Activated CD8-positive, alpha-beta memory T cell treated with anti-CD3 and anti-CD28 coated beads for 4 hours (primary cell): ENCODE measurements at places on chromosomes 12 and 14.

DNA sequence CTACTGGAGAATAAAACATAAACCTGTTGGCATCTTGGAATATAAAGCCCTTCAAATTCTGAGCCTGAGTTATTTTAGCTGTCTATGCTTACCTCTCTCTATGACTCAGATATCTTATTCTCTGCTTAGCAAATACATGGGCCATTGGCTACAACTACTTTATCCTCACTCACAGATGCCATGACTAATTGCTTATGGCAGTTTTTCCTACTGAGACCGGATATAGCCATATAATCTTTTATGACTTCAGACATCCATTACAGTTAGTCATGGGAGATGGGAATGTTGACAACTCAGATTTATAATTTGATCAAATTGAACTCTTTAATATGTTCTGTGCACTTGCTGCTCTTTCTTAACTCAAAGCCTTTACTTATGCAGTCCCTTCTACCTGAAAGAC lies 502.4 kb upstream of the ATP2B1 start:
- DNase-seq, result no peak

- no peak for DNase-seq
Measured at GRCh38 chr12:101690544-101691098, 6.8 kb upstream of the CHPT1 start.

DNA sequence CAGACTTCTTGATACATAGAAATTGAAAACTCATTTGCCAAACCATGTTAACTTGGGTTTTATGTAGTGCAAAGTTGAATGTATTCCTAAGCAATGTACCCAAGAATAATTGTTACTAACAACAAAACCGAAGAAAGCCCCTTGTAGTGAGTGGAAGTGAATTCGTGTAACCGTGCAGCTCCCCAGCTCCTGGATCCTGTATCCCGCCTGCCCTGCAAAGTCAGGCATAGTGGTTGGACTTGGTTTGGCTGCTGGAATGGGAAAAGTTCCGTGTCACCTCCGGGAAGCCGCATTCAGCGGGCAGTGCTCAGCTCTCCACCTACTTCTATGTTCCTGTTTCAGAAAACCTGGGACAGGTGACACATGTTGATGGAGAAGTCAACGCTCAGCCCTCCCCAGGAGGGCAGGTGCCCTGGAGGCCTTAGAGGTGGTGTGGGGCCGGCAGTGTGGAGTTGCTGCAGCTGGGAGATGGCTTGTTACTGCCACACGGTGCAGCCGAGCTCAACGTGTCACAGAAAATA lies 29.2 kb upstream of the C14orf180 start:
- DNase-seq, result no peak

GRCh38 chr12:50825372-50825838 lies 17.3 kb upstream of the TMPRSS12 start:
- DNase-seq, result no peak

- DNase-seq, result no peak
Measured at GRCh38 chr12:9106067-9106466, 9.7 kb downstream of the A2M start.

DNA sequence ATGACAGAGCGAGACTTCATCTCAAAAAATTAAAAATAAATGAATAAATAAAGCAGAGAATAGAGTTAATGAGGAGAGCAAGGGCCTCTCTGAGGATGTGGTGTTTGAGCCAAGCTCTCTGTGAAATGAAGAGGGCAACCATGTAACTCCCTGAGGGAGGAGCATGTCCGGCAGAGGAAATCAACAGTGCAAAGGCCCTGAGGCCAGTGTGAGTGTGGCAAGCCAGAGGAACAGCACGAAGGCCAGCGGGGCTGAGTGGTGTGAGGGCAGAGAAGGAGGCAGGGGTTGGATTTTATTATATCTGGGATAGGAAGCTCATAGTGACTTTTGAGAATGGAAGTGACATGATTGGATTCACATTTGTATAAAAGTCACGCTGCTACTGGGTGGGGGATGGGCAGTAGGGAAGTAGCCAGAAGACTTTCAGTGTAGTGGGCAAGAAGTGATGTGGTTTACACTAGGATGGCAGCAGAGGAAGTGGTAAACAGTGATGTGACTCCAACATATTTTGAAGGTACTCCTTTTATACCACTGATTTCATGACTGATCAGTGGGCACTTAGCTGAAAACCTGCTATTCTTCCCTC lies 10.3 kb upstream of the LRP1-AS start:
- DNase-seq, result no peak

DNA sequence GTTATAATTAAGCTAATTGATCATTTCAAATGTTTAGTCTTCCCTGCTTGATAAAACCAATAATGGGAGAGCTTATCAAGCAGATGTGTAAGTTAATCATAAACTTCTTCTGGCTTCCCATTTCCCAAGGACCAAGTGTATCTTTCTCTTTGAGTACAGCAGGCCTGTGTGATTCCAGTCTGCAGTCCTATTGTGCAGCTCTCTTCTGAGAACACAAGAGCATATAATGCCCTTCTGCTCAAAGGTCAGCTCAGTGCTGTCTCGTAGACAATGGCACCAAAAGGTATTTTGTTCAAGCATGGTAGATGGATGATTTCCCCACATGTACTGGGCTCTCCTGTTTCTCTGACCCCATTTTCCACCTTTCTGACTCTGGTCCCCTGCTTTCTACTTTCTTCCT lies 101.8 kb upstream of the DYRK2 start:
- no peak for DNase-seq

DNA sequence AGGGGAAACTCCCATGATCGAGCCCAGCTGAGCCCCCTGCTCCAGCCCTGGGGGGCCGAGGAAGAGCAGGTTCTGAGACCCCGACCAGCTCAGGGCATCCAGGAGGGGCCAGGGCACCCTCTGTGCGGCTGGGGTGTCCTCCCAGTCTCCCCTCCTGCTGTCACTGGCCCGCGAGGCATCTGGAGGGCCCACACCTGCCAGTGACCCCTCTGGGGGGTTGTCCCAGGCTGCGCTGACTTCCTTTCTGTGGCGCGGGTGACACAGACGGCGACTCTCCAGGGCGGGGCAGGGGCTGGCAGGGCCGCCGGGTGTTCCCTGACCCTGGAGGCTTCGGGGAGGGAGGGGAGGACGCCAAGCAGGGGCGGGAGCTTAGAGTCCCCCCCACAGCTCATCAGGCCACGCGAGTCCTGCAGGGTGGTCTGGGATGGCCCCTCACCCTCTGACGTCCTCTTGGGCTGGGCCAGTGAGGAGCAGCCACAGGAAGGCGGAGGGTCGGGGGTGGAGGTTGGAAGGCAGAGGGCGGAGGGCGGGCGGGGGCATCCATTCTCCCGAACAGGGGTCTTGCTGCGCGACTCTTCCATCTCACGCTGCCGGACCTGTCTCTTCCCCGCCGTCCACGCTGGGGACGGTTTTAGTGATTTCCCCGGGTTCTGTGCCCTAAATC lies 38.6 kb upstream of the FBRSL1 start:
- no peak for DNase-seq

GRCh38 chr12:93039062-93039461 lies 110.0 kb upstream of the EEA1 start:
- DNase-seq, result no peak

GRCh38 chr14:86124328-86124727 lies 594.4 kb downstream of the FLRT2 start:
- no peak for DNase-seq

DNA sequence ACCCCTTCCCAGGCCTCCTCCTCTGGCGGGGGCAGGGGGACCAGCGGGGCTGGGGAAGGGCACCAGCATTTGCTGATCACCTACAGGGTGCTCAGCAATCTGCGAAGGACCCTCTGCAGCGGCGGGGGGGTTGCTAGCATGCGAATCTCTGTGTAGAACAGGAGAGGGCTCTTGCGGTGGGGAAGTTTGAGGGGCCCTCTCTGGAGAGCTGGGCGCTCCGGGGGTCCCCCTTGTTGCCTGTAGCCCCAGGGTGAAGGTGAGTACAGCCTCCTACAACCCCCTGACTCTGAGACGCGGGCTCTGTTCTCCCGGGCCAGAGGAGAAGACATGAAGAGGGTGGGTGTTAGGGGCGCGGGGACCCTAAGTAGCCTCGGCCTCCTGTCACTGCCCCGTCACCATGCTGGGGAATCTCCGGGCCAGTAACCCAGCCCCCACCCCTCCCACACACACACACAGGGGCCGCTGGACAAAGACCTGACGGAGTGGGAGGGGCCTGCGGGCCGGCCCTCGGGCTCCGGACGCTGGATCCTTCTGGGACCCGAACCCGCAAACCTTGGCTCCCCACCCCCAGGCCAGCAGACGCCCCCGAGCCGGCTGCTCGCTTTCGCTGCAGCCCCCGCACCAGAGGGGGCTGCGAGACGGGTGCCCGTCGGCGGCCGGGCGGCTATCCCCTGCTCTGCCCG lies 734 bp downstream of the FIGNL2 start:
- DNase-seq, result no peak

- DNase-seq, result no peak
Measured at GRCh38 chr12:92796650-92797049, 93.9 kb downstream of the PLEKHG7 start.

DNA sequence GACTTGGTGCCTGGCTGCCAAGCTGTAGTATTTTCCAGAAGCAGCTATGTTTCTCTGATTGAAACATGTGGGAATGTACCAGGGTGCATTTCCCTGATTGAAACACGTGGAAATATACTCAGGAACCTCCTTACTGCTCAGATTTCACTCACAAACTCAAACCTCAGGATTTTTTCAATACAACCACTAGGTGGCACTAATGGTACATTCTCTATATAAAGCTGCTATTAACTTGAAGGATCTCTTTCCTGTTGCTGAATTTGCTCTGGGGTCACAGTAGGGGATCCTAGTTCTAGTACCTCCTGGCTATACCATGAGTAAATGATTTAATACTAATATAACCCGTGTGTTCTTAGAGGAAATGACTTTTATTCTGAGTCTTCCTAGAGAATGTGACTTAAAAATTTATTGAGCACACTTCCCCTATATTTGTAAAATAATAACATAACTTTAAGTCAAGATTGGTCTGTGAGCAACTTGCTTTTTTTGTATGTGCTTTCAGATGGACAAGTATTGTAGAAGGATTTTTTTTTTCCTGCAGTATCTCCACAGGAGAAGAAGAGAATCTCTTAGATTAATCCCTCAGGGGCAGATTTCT lies 173.8 kb upstream of the MIS18BP1 start:
- DNase-seq, result no peak

GRCh38 chr12:131176926-131177325 lies 223.2 kb downstream of the ADGRD1 start:
- no peak for DNase-seq

GRCh38 chr12:22691319-22691718 lies 66.3 kb downstream of the ETNK1 start:
- DNase-seq, result no peak

DNA sequence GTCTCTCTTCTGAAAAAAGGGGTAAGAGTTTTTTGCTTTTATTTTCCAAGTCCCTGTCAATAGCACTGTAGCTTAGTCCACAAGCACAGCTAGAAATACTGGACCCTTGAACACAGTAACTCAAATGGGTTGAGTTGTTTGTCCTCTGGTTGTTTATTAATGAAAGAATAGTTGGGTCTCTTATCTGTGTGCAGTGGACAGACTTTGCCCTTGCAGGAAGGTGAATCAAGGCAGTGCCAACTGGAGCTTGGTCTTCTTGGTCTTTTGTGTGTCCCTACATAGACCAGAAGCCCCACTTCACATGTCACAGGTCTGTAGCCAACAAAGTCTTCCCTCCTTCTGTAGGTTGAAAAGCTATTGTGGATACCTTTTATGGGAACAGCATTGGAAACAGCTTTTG lies 322.0 kb downstream of the AACS start:
- no peak for DNase-seq

- no peak for DNase-seq
Measured at GRCh38 chr12:51293696-51294095, 23.5 kb upstream of the SMAGP start.

DNA sequence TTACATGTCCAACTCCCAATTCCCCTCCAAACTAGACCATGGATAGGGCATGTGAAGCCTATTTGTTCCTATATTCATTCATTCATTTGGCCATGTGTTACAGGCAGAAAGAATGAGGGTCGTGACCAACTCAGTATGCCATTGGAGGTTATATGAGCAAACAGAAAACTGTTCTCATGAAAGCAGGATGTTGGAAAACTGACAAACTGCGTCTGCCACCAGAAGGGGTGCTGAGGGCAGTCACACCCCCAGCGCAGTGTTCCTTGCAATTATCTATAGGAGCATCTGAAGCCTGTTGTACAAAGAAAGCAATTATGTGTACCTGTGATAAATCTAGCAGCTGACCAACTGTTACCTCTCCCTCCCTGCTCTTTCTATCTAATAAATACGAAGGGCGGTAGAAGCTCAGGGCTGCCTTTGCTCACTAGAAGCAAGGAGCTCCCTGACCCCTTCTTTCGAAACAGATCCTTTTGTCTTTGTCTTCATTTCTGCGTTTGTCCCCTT lies 21.1 kb downstream of the ENTPD5 start:
- DNase-seq, result no peak

DNA sequence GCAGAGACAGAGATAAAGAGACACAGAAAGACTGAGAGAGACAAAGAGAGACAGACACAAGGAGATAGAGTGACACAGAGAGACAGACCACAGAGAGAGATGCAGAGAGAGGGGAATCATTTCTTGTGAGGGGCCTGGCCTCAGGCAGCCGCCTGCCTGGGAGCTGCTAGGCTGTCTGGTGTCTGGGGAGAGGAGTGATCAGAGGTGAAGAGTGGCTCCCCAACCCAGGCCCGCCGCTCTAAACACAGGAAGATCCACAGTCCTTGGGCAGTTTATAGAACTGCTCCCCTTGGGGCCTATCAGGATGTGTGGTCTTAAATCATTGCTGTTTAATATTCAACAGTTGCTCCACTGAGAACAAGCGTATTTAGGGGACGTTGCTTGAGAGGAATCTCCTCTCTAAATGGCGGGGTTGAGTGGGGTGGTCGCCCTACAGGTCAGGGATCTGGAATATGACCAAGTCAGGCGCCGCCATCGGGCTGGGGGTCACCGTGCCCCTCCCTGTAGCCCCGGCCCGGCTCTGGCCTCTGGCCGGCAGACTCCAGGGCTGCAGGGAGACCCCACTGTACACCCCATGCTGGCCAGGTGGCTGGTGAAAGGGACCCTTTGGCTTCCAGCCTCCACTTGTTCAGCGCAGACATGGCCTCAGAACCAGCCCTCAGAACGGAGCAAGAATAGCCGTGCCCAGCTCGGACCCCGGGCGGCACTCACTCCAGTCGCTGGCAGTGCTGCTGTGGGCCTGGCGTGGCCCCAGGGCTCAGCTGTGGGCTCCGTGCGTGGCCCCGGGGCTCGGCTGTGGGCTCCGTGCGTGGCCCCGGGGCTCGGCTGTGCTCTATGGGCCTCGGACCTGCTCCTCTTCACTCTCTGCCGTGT lies 89.4 kb downstream of the GALNT9 start:
- DNase-seq, result no peak

DNA sequence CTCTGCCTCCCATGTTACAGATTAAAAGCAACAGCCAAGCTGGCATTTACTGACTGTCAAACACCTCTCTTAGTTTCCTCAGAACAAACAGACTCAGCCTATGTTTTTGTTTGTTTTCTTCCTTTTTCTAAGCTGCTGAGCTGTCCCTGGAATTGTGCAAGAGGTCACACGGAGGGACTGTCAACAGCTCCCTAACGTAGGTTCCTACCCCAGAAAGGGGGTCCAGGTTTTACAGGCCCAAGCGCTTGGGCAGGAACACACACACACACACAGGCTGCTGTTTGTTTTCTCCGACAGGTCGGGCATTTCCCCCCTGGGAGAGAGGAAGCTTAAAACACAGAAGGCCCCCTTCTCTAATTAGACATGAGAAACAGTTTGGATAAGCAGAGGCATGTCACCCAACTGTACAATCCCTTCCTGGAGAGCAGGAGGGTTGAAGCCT lies 739.6 kb upstream of the TBX3 start:
- no peak for DNase-seq

GRCh38 chr12:45970391-45970790 lies 20.0 kb downstream of the SCAF11 start:
- no peak for DNase-seq

- no peak for DNase-seq
Measured at GRCh38 chr12:124848621-124849380, 14.9 kb downstream of the SCARB1 start.

- DNase-seq, result no peak
Measured at GRCh38 chr12:42590330-42590934, 886 bp upstream of the PRICKLE1 start.
